CD8-positive, alpha-beta memory T cell (primary cell): ENCODE measurements at places on chromosomes 13 and 19.

GRCh38 chr13:86426437-86426836 is 627.2 kb upstream of the SLITRK6 start:
- no peak for DNase-seq

GRCh38 chr13:35146686-35147085 is 204.6 kb downstream of the NBEA start:
- no peak for DNase-seq

- no peak for DNase-seq
Measured at GRCh38 chr13:37666036-37666435, 67.5 kb upstream of the POSTN start.

DNA sequence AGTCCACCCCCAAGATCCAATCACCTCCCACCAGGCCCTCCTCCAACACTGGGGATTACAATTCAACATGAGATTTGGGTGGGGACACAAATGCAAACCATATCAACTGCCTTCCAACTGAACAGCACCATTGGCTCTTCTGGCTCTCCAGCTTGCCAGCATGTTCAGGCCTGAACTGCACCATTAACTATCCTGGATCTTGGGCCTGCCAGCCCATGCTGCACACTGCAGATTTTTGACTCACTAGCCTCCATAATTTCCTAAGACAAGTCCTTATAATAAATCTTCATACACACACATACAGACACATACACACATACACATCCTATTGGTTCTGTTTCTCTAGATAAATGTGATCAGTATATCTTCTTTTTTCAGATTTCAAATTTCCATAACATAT is 737.1 kb upstream of the SPRY2 start:
- DNase-seq = no peak

DNA sequence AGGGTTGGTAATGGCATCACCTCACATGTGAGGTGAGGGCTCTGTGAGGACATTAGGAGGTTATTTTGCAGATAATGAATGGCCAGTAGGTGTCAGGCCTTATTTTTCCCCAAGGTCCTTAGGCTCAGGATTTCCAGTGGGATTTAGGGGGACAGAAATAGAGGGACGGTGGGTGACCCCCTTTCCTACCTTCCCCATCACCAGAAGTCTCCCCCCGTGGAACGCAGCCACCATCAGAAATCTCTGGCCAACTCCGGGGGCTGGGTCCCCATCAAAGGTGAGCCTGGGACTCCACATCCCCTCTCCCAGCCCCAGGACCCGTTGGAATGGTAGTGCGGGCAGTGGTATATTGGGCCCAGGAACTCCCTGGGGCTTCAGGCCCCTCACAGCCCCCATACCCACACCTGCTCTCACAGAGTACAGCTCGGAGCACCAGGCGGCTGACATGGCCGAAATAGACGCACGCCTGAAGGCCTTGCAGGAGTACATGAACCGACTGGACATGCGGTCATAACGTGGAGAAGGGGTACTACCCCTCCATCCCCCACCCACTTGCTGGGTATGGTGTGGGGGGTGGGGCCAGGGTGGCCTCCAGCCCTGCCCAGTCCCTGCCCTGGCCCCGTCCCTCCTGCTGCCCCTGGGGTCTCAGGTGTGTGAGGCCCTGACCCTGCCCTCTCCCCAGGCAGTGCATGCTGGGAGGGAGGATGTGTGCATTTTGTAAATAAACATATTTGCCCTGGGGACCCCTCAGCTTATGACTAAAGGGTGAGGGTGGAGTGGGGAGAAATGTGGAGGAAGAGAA is 4.8 kb downstream of the PGLYRP1 start:
- no peak for DNase-seq

GRCh38 chr19:32406161-32407003 is 812 bp downstream of the DPY19L3 start:
- no peak for DNase-seq

GRCh38 chr13:52892925-52893324 is 44.5 kb upstream of the PCDH8 start:
- no peak for DNase-seq

- DNase-seq = no peak
Measured at GRCh38 chr13:111460548-111461444, 140.4 kb downstream of the TEX29 start.

DNA sequence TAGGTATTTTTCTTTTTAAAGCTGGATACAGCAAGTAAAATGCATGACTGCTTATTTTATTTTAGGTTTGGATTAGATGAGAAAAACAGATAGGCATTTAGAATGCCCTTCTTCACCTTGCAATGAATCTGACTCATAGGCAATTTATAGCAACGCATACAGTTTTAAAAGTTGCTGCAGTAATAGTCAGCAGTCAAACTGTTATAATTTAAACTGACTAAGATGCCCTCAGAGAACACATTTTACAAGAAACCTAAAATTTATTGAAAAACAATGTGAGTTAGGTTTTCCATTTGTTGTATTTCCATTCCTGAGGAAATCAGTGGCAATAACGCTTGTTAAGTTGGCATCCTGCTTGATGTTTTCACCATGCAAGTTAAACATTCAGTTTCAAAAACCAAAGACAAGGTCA is 1128.2 kb upstream of the PCDH9 start:
- DNase-seq = no peak

DNA sequence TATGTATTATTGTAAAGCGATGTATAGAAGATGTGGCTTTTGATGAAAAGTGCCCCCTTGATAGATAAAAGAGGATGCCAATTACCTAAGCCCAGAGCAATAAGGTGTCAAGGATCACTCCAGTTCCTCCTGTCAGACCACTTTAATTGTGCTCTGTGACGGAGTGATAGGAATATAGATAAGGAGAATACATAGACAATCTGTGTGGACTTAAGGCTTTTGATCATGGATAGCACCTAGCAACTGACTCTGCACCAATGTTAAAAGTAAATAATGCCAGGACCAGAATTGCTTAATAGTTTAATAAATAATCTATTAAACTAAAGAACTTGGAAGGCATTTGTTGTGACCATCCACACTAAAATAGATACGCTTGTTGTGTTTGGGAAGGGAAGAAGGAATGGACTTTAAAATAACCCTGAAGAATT is 390.7 kb upstream of the ARGLU1 start:
- DNase-seq = no peak

GRCh38 chr13:112545856-112546255 is 42.1 kb downstream of the TUBGCP3 start:
- DNase-seq = no peak

DNA sequence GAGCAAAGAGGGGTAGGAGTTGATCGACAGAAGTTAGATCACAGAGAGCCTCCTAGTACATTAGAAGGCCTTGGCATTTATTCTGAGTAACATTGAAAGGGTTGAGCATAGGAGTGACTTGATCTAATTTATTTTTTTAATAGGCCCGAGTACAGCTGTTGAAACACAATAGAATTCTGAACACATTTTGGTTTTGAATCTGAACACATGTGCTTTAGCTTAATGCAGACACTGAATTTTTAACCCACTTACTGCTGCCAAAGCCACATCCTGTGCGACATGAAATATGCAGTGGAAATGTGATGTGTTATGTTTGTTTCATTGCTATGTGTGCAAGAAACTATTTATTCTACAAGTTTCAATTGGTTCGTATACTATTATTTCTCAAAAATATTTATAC is 1505.9 kb downstream of the PCDH9 start:
- DNase-seq = no peak

- DNase-seq = no peak
Measured at GRCh38 chr13:20337884-20338551, 105.9 kb upstream of the GJB6 start.

- no peak for DNase-seq
Measured at GRCh38 chr13:79522583-79522982, 41.6 kb downstream of the NDFIP2 start.

- DNase-seq = no peak
Measured at GRCh38 chr13:80374444-80374843, 33.5 kb upstream of the SPRY2 start.

GRCh38 chr13:88958821-88959220 is 1287.7 kb downstream of the SLITRK5 start:
- no peak for DNase-seq

GRCh38 chr13:79128158-79128557 is 277.9 kb downstream of the RBM26 start:
- no peak for DNase-seq

GRCh38 chr19:40553885-40554857 is 22.5 kb upstream of the SHKBP1 start:
- no peak for DNase-seq

DNA sequence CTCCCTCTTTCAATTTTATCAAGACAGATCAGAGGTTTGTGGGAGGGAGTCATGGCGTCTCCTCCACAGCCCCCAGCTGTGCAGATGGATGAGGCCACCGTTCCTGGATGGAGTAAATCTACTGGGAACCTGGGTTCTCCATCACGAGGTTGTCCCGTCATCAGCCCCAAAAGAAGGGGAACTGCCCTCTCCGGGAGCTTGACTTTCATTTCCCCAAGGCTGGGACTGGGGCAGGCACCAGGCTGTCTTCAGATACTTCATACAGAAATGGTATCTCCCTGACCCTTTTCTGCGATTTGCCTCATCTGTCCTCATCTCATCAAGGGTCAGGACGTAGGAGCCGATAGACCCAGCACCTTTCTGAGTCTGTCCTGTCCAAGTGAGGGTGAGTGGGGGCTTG is 9.8 kb downstream of the LILRB2 start:
- DNase-seq = no peak

GRCh38 chr19:33500991-33501390 is 20.6 kb downstream of the PEPD start:
- DNase-seq = no peak

GRCh38 chr19:33809960-33810359 is 13.3 kb downstream of the KCTD15 start:
- DNase-seq = no peak

GRCh38 chr19:8367327-8368001 is 3.5 kb downstream of the ANGPTL4 start:
- no peak for DNase-seq

GRCh38 chr13:89862691-89863036 is 1484.8 kb upstream of the MIR17HG start:
- DNase-seq = no peak

DNA sequence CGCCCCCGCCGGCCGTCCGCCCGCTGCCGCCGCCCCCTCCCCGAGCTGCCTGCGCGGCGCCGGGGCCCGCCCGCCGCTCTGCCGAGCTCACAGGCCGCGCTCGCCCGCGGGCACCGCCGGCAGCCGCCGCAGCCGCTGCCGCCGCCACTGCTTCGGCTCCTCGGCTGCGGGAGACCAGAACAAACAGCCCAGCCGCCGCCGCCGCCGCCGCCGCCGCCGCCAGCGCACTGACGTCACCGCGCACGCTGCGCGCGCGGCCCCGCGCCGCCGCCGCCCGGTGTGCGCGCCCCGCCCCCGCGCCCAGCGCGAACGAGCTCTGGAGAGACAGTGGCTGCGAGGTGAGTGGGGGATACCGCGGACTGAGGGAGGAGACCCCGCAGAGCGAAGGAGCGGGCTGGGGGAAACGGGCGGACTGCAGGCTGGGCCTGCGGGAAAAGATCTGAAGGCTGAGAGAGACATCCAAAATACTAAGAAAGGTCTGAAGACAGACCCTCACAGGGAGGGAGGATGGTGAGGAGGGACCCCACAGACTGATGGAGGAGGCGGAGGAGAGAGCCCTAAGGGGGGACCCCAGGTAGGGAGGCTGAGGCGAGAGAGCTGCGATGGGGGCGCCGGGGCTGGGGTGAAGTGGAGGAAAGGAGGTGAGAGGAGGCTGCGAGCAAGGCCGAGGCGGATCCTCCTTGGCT is at the start of gene BRD4:
Gene BRD4, minus strand, starts transcription at position 229 of the 686 bp plus-strand sequence. CDS start 59,440 bp downstream, outside the sequence.
- peak; percentile 83 for DNase-seq

DNA sequence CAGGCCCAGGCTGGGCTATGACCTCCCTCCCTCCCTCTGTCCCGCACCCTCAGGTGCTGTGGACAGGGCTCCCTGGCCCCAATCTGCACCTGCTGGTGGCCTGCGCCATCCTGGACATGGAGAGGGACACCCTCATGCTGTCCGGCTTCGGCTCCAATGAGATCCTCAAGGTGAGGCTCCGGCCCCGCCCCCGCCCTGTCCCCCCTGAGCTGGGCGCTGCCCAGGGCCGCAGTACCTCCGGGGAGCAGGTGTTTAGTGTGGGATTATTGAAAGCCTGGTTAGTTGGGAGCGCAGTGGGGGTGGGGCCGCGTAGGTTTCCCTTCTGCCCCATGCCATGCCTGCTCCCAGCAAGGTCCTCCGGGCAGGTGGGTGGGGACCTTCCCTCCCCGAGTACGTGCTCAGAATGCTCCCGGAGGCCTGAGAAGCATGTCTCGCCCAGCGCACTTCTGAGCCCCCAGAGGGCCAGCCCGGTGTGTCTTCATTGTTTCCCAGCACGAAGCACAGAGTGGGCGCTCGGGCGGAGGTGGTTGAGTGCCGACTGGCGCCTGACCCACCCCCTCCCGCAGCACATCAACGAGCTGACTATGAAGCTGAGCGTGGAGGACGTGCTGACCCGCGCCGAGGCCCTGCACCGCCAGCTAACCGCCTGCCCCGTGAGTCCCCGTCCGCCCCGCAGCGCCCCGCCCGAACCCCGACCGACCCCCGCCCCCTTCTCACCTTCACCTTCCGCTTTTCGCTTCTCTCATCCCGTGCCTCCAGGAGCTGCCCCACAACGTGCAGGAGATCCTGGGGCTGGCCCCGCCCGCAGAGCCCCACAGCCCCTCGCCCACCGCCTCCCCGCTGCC is 8.8 kb downstream of the IL4I1 start:
- no peak for DNase-seq

DNA sequence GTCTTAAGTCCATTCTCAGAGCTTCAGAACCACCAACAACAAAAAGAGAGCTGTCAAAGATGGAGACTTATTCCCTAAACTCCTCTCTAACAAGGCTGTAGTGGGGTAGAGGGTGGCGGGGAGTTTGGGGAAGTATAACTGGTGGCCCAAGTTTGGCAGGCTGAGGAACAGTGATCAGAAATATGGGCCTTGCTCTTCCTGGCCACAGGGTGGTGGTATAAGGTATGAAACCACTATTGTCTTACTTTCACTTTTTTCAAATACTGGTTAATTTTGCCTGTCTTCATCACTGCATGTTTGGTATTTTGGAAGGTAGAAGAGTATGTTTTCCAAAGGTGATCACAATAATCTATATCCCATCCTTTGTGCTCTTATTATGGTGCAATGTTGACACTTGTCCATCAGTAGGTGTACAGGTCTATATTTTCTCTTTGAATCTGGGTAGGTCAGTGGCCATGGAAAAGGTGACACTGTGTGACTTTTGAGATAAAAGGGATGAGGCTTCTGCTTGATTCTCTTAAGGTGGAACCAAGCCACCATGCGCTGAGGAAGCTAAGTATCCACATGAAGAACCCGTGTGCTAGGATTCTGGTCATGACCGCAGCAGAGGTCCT is 23.2 kb upstream of the GPC5 start:
- DNase-seq = no peak

DNA sequence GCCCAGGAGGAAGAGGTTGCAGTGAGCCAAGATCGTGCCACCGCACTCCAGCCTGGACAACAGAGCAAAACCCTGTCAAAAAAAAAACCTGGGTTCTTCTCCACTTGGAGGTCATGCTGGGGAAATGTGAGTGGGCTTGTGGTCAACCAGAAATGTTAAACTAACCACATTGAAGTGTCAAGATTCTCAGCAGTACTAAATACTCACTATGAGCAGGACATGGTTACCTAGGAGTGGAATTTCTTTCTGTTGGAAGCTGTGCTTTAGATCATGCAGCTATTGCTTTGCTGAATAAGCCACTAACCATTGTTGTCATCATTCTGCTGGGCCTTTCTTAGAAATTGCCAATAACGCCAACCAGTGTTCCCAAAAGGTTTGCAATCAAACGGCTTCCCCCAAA is 253.3 kb upstream of the TSHZ3 start:
- no peak for DNase-seq

- DNase-seq = no peak
Measured at GRCh38 chr13:102761071-102761470, 12.5 kb downstream of the TEX30 start.

GRCh38 chr19:53357821-53358581 is 7.5 kb upstream of the ZNF525 start:
- DNase-seq = no peak
